Left lung (tissue), 14 donors: ENCODE measurements at places on chromosomes 7 and 10. TPM values are rescaled to one million over a fixed set of nuclear protein-coding genes. Genes with fewer than 3 reads are reported as not detected.

DNA sequence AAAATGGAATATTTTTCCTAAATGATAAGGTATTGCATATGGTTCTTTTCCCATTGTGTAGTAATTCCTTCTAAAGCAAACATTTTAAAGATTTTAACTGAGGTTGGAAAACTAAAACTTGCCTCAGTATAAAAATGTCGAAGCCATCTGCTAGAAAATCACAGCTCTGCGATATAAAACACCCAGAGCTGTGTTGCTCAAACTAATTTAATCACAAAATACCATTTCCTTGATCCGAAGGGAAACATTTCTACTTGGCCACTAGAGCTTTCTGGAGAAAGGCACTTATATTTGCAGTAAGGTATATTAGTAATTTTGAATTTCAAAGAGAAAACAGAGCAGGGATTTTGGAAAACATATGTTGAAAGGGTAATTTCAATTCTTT, 209.2 kb upstream of the ZNF32 start:
- no peak overlapping the region for H3K27ac ChIP-seq
- H3K27me3 ChIP-seq = no peaks in the 10 kb centered on the region

- no peak overlapping the region for H3K4me3 ChIP-seq
- DNase-seq = no peak
- H3K27me3 ChIP-seq = no peaks in the 10 kb centered on the region
- no peaks in the 10 kb centered on the region for H3K4me1 ChIP-seq
Measured at GRCh38 chr7:2031451-2031845, 201.3 kb downstream of the MAD1L1 start.

Gene FBXL13
- total RNA-seq = 2.8 TPM

- no peak for DNase-seq
- no peaks in the 10 kb centered on the region for H3K27me3 ChIP-seq
- no peaks in the 10 kb centered on the region for H3K36me3 ChIP-seq
- no peaks in the 10 kb centered on the region for H3K4me1 ChIP-seq
- H3K27ac ChIP-seq = no peak overlapping the region
- no peak overlapping the region for H3K4me3 ChIP-seq
Measured at GRCh38 chr7:13257661-13258060, 570.2 kb downstream of the ARL4A start.

DNA sequence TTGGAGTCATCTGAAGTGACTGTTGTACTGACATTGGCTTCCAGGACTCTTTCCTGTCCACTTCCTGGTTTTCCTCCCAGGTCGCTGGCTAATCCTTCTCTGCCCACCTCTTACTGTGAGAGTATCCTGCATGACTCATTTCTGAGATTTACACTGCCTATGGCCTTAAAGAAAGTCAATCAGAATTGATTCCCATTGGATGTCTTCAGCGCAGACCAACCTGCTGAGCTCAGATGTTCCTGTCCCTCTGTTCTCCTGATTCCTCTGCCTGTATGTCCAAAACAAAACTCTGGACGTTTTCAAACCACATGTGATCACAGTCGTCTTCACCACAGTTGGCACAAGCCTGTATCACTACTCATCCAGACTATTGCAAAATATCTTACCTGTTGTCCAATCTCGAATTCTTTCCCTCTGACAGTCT, 262.1 kb downstream of the CREB5 start:
- no peak for DNase-seq
- no peak overlapping the region for H3K27ac ChIP-seq
- H3K27me3 ChIP-seq = no peaks in the 10 kb centered on the region
- peaks cover 25% of the 10 kb centered on the region for H3K4me1 ChIP-seq
- H3K4me3 ChIP-seq = no peak overlapping the region

Gene HECW1
- 1.4 TPM for total RNA-seq

Gene UCN3
- total RNA-seq = not detected

- H3K4me1 ChIP-seq = peaks cover 44% of the 10 kb centered on the region
- H3K4me3 ChIP-seq = no peak overlapping the region
Measured at GRCh38 chr7:26193432-26194207, 6.9 kb downstream of the HNRNPA2B1 start.

- H3K4me3 ChIP-seq = no peak overlapping the region
- no peak overlapping the region for H3K27ac ChIP-seq
- no peaks in the 10 kb centered on the region for H3K36me3 ChIP-seq
- no peaks in the 10 kb centered on the region for H3K4me1 ChIP-seq
- H3K27me3 ChIP-seq = peaks cover 10% of the 10 kb centered on the region
- DNase-seq = no peak
Measured at GRCh38 chr7:43211693-43212092, 99.2 kb downstream of the HECW1 start.

Gene TMEM270
- not detected for total RNA-seq

DNA sequence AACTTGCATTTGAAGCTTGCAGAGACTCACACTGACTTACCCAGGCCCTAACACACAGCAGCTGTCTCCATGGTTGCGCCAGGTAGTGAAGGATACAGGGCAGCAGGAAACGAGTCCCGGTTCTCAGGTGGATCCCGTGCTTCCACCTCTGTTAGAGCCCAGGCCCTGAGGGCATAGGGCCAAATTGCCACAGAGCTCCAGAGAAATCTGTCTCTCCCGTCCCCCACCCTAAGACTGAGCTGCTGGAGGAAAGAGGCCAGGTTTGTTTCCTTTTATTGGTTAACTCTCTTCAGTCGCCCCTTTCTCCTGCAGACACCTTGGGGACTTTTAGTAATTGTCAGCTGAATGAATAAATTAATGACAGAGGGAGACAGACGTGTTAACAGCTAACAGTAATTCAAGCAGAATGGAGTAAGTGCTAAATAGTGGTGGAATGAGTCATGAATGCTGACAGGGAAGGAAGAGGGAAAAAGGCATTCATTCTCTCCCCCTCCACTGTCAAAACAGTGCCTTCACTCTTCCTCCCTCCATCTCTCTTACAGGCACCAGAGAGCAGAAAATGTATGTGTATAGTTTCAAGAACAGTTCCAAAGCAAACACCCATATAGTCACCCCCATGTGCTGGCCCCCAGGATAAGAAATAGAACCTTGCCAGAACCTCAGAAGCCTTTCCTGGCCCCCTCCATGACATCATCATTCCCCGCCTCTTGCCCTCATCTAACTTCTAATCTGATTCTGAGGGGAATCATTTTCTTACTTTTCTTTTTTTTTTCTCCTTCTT, 16.8 kb upstream of the DLG5 start:
- no peaks in the 10 kb centered on the region for H3K36me3 ChIP-seq
- H3K4me1 ChIP-seq = no peaks in the 10 kb centered on the region
- no peaks in the 10 kb centered on the region for H3K27me3 ChIP-seq
- no peak overlapping the region for H3K4me3 ChIP-seq
- DNase-seq = no peak

Gene TMEM176B
- 45.2 TPM for total RNA-seq

- H3K27ac ChIP-seq = no peak overlapping the region
- DNase-seq = no peak
- no peaks in the 10 kb centered on the region for H3K27me3 ChIP-seq
- H3K4me3 ChIP-seq = no peak overlapping the region
- no peaks in the 10 kb centered on the region for H3K36me3 ChIP-seq
Measured at GRCh38 chr7:41012041-41012440, 690.8 kb downstream of the INHBA start.

Gene C7orf33
- total RNA-seq = not detected

Gene RBM20
- 0.65 TPM for total RNA-seq

Gene NHLRC2
- 48.2 TPM for total RNA-seq

Gene DPYSL4
- 3.1 TPM for total RNA-seq

GRCh38 chr10:109924967-109925620, 1.8 kb upstream of the XPNPEP1 start:
- no peak overlapping the region for H3K27ac ChIP-seq
- no peak for DNase-seq
- no peaks in the 10 kb centered on the region for H3K36me3 ChIP-seq
- no peaks in the 10 kb centered on the region for H3K27me3 ChIP-seq

- H3K4me3 ChIP-seq = no peak overlapping the region
- H3K27ac ChIP-seq = no peak overlapping the region
- no peaks in the 10 kb centered on the region for H3K27me3 ChIP-seq
Measured at GRCh38 chr7:83947260-83947659, 247.3 kb downstream of the SEMA3A start.

GRCh38 chr10:43315535-43316207, 48.8 kb upstream of the RASGEF1A start:
- no peak overlapping the region for H3K27ac ChIP-seq
- no peak overlapping the region for H3K4me3 ChIP-seq
- no peak for DNase-seq
- no peaks in the 10 kb centered on the region for H3K36me3 ChIP-seq
- no peaks in the 10 kb centered on the region for H3K27me3 ChIP-seq

DNA sequence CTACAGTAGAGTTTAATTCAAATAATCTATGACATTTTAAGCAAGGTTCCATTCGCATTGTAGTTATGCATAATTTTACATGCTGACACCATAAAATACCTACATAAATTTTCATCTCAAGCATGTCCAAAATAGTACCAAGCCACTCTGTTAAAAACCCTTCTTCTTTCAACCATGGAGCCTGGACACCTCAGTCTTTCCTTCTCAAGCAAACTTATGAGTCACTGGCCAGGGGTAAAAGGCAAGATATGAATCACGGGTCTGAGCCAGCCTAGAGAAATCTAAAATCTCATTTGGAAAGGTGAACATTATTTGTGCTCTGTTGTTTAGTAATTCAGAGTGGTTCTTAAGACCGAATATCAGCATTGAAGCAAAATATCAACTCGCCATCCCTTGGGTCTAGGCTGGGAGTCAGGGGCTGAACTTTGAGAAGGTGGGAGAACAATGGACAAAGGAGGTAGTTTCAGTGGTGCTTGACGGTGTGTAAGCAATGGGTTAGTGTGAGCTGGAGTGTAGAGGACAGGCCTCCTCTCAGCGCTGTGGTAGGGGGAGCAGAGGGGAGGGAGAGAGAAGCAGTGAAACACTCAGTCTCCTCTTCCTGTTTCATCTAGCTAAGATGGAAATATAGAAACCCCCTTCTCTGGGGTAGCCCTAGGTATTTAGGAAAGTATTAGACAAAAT, 19.1 kb upstream of the GPAM start:
- peaks cover 5% of the 10 kb centered on the region for H3K27me3 ChIP-seq
- no peaks in the 10 kb centered on the region for H3K36me3 ChIP-seq
- no peak overlapping the region for H3K27ac ChIP-seq
- H3K4me1 ChIP-seq = no peaks in the 10 kb centered on the region

Gene ZNF365
- total RNA-seq = 2.9 TPM

GRCh38 chr7:42065942-42066341, 171.1 kb downstream of the GLI3 start:
- no peaks in the 10 kb centered on the region for H3K4me1 ChIP-seq
- no peak overlapping the region for H3K27ac ChIP-seq
- no peak for DNase-seq
- H3K36me3 ChIP-seq = no peaks in the 10 kb centered on the region
- no peaks in the 10 kb centered on the region for H3K27me3 ChIP-seq
- no peak overlapping the region for H3K4me3 ChIP-seq

Gene MRPS33
- 37.7 TPM for total RNA-seq

DNA sequence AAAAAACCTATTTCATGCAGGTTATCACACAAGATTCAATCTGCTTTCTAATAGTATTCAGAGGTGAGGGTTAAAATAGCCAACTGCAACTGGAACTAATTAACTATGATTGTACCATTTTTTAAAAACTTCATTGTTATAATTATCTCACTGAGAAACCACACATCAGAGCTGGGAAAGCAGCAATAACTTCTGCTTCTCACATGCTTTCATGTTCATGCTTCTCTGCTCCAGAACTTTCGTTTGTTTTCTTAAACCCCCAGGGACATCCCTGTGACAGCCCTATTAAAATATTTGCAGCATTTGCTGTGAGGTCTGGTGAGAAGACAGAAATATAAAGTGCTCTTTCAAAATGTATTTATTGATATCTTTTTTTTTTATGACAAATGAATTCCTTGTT, 389.0 kb upstream of the SORCS1 start:
- H3K36me3 ChIP-seq = no peaks in the 10 kb centered on the region
- H3K4me1 ChIP-seq = no peaks in the 10 kb centered on the region
- H3K4me3 ChIP-seq = no peak overlapping the region
- H3K27ac ChIP-seq = no peak overlapping the region
